HS-5 (cell line): ENCODE measurements at places on chromosomes 5 and 9.

DNA sequence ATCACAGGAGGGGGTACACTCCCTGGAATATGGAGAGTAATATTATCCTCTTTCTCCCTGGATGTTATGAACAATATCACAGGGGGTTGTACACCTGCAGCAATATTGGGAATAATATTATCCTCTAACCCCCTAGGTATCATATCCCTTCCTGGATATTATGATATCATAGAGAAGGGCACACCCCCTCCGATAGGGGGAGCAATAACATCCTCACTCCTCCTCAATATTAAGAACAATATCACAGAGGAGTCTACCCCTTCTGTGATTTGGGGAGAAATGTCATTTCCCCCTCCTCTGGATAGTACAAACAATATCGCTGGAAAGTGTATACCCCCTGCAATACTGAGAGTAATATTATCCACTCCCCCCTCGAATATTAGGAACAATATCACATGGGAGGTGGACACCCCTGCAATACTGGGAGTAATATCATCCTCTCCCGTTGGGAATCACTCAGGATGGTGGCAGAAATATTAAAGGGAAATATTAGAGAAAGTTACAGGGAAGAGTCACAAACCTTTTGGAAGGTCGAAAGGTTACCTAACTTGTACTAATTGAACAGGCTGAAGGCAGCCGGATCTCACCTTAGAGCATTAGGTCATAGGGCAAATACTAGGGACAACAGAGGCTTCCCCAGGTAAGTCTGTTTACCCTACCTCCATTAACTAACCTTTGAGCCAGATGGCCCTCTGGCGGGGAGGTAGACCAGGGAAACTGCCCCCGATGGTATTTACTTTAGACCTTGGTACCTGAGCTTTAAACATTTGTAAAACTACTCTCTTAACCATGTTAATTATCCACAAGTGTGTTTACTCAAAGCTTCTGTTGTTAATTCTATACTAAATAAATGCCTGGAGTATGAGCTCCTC is 57.5 kb upstream of the FREM1 start:
- no peak for DNase-seq

DNA sequence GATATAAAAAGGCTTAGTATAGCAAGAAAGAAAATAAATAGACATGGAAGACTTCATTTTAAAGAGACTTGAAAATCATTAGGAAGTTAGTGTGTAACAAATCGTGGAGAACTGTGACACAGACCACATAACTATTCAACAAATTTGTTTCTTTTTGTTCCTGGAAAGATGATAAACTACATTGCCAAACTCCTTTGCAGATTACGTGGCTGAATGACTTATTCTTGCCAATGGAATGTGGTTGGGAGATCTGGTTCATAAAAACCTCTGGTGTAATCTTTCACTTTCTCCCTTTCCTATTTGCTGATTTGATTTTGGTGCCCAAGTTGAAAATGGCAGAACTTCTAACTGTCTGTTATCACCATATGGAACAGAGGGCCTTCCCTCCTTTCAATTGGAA is 328.9 kb upstream of the MEF2C start:
- peak; percentile 75 for DNase-seq

- DNase-seq, result peak; percentile 85
These were observed 83.0 kb upstream of the PRLR start for GRCh38 chr5:35313291-35313690.

- DNase-seq, result no peak
These were observed 36.8 kb downstream of the PIP5K1B start for GRCh38 chr9:68741704-68742332.

- DNase-seq, result no peak
These were observed 105.1 kb downstream of the PHF2 start for GRCh38 chr9:93681269-93682154.

DNA sequence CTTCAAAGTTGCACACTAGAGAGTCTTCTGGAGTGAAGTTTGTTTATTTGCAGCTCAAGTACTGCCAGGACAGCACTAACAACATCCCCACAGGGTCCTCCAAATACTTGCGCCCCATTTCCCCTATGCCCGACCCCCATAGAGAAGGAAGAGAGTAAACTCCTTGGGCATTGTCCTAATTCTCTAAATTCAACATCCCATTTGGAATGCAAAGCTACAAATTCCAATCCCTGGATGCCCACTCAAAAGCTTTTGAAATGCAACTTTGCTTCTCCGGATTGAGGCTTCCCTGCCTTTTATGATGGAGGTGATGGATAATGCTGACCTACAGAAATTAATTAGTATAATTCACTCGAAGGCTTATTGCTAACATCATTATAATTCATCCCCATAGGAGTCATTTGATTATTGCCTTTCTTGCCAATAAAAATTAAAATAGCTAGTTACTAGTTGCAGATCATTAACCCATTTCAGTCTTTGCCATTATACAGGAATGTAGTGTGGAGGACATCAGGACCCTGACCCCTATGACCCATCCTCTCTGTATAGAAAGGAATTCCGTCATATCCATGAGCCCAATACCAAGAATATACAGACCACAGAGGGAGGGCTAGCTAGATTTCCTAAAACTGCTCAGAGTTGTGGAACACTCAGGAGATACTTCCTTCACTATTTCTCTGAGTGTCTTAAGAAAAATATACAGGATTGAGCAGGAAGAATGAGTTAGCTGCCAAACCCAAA is 277.6 kb downstream of the ZNF608 start:
- DNase-seq, result no peak

GRCh38 chr5:54093861-54094260 is 216.5 kb downstream of the ARL15 start:
- no peak for DNase-seq

DNA sequence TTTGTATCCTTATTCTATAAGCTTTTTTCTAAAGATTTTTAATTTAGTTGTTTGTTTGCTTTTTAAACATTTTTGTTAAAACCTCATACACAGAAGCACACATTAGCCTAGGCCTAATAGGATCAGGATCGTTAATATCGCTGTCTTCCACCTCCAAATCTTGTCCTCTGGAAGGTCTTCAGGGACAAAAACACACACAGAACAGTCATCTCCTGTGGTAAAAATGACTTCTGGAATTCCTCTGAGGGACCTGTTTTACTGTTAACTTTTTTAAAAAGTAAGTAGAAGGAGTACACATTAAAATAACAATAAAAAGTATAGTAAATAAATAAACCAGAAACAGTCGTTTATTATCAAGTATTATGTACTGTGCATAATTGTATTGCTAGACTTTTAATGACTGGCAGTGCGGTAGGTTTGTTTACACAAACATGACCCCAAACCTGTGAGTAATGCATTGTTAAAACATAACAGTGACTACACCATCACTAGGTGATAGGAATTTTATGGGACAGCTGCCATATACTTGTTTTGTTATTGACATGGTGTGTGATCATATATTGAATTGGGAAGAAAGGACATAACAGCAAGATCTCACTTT is 109.6 kb downstream of the ZCCHC7 start:
- no peak for DNase-seq

DNA sequence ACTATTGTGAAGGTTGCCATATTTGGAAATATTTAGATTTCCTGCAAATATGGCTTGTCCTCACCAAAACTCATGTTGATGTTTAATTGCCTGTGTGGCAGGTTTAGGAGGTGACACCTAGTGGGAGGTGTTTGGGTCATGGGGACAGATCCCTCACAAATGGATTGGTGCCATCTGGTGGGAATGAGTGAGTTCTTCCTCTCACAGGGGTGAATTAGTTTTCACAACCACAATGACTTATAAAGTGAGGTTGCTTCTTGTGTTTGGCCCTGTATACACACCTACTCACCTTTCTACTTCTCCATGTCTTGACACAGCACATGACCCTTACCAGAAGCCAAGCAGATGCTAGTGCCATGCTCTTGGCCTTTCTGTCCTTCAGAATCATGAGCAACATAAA is 41.1 kb downstream of the ISOC1 start:
- DNase-seq, result no peak

DNA sequence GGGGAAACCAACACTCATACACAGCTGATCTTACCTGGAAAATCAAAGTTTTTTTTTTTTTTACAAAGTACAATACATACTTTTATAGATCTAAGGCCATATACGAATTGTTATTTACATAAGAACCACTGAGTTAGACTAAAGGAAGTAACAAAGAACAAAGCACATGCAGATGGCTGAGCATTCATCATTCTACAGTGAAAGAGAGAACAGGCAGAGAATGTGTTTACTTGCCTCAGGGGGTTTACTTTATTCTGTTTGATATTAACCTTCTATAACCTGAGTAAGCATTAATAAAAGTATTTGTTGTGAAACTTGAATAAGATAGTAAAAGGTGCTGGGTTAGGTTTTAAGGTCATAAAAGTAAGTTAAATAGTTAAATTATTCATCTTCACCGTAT is 54.7 kb downstream of the SLC38A9 start:
- no peak for DNase-seq

DNA sequence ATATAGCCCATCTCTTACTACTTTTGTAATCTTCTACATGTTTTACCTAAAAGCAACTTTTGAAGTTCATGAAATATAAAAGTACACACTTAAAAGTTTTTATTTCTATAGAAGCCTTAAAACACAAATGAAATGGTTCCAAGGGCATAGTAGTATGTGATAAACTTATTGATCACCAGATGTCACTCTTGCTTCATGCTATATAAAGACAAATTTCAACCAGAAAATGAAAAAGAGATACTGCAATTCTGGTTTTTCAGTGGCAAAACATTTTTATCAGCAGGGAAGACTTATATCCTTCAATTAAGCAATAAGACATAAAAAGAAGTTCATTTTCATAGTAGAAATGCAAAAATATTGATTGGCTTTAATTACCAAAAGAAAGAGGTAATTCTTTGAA is 69.4 kb upstream of the FBXL17 start:
- no peak for DNase-seq

GRCh38 chr9:127558581-127559246 is 53.4 kb upstream of the STXBP1 start:
- DNase-seq, result no peak

GRCh38 chr5:9588254-9588653 is 41.9 kb downstream of the TAS2R1 start:
- DNase-seq, result no peak

DNA sequence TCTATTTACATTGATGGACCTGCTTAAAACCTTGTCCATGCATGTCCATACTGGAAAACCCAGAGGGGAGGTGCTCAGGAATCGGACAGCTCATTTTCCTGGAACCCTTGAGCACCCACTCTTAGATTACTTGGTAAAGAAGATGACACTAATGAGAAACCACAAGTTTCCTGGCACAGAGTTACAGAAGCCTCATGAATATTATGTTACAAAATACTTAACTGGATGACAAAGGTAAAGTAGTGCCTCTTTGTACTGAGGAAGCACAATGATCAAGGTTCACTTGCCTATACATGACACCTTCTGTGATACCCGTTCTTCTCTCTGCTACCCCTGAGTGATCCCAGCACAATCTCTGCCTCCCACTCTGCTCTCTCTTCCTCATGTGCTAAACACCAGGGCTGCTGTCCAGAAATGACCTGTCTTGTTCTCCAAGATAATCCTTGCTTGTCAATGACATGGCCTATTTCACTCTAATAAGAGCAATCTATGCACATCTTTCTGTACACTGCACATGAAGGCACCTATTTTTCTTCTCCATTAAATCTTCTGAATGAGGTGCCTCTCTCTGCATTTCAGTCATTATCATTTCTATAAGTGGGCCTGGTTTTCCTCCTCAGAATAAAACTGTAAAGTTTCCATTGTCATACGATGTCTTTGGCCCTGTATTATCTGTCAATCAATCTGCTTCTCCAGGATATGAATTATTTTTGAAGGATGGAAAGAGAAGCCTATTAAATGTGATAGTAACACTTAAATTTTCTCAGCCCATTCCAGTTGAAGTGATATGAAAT is 684.0 kb upstream of the ACO1 start:
- peak; percentile 19 for DNase-seq

GRCh38 chr5:128534726-128535125 is 3.3 kb downstream of the FBN2 start:
- DNase-seq, result no peak

- peak; percentile 45 for DNase-seq
These were observed 2.5 kb downstream of the PTPDC1 start for GRCh38 chr9:94086486-94087345.

GRCh38 chr9:122239722-122240121 is 11.0 kb upstream of the LHX6 start:
- DNase-seq, result no peak

GRCh38 chr9:94128580-94128979 is 44.3 kb downstream of the PTPDC1 start:
- DNase-seq, result no peak

DNA sequence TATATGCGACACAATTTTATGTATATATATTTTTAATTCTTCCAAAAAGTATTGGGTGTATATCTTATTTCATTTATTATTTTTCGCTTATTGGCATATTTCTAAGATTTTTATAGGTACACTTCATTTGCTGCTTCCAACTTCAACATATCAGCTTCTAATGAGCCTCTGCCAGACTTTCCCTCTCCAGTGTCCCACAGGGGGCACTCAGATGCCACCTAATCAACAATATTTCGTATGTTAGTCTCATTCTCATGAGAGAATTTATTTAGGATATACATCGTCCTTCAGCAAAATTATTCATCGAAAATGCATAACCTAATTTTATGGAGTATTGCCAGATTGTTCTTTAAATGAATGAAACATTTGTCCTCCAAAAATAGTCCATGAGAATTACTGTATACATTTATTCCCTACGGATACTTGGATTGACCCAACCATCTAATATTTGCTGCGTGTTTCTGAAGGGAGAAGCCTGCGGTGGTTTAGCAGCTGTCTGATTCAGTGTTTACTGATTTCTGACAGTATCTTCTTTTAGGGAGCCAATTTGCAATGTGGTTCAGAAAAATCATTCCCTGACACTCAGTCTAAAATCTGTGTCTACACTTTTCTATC is 100.6 kb upstream of the SELENOP start:
- DNase-seq, result peak; percentile 30

DNA sequence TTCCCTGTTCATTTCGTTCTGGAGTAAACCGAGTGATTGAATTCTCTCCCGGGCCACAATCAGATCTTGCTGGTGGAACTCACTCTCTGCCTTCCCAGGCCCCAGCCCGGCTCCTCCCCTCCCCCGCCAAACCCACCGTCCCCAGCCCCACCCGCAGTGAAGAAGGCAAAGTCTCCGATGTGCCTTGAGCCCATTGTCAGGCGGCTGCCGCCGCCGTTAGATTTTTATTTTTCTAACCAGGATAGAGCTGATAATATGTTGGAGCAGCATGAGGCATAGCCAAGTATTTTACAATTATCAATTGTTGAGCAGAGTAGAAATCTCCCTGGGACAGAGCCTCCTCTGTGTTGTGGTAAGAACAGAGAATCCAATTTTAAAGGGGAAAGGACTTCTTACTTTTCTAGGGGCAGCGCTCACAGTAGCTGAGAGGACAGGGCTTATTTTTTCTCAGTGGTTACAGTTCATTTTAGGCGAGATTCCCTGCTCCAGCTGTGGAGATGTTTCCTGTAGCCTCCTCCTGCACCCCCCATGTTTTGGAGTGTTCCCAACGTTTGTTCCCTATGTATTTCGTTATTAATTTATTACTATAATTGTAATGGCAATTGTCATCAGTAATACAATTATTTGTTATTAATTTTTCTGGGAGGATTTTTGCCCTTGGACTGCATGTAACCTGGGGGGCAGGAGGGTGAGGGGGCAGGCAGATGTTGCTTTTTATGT is 1.3 kb downstream of the PSAT1 start:
- no peak for DNase-seq

GRCh38 chr5:125148706-125149105 is 402.3 kb upstream of the ZNF608 start:
- no peak for DNase-seq

GRCh38 chr5:36683821-36684434 is 77.5 kb downstream of the SLC1A3 start:
- peak; percentile 76 for DNase-seq
